Dermis blood vessel endothelial cell (primary cell): ENCODE measurements at places on chromosomes 7 and 10. TPM values are rescaled to one million over a fixed set of nuclear protein-coding genes. Genes with fewer than 3 reads are reported as not detected.

Gene LIPK
- total RNA-seq, result not detected in 2 replicates

Gene TAC1
- not detected in 2 replicates for total RNA-seq

Gene PON1
- total RNA-seq, result not detected in 2 replicates

Gene NAT16
- total RNA-seq, result not detected in 2 replicates

Gene ANKRD30A
- not detected in 2 replicates for total RNA-seq

Gene RASA4
- 30.4 and 38.3 TPM in 2 replicates for total RNA-seq

Gene AGMO
- total RNA-seq, result 1.9 and 6.7 TPM in 2 replicates

Gene CDC14C
- total RNA-seq, result not detected in 2 replicates

Gene SCIN
- total RNA-seq, result 0.17 and 2.6 TPM in 2 replicates
